ENCODE measurements at places on chromosomes 1 and 21. TPM values are rescaled to one million over a fixed set of nuclear protein-coding genes. Genes with fewer than 3 reads are reported as not detected.

GRCh38 chr1:5371270-5371669 is 621.0 kb downstream of the NPHP4 start:
- no peak for DNase-seq

GRCh38 chr1:42732126-42732680 is 7.8 kb downstream of the CLDN19 start:
- DNase-seq, result no peak

DNA sequence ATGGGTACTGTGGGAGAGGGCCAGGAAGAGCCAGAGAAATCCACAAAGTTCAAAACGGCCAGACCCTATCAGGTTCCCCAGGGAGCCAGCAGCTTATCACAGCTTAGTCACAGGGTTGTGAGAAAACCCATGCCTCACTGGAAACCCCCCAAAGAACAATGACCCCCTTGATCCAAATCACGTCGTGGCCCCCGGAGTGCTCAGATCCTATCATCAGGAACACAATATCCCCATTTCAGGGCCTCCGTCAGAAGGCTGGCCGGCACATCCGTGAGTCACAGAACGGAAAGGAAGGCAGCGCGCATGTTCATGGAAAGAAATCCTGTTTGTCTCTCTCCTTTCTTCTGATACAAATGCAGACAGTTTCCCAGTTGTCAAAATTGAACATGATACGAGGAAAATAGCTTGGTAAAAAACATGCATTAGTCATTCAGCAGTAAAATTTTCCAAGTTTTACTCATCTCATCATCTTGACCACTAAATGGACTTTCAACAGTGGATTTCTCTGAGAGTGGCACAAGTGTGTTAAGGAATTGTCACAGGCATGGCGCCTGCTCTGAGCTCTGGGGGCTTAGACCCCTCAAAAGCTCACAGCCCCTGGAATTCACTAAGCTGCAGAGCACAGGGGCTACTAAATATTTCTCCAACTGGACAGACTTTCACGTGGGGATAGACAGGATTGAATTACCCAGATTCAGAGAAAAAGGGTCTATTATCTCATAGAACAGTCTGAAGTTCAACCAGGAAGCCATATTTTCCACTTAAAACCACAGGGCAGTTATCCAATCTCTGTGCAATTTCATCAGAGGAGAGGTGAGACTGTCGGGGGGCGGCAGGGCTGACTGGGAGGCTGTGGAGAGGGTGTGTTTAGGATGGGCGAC is 124.8 kb downstream of the RIPK4 start:
- no peak for DNase-seq

RHCE gene
- 1.0 TPM for total RNA-seq

PCAT6 gene
- 0.19 TPM for total RNA-seq

DNA sequence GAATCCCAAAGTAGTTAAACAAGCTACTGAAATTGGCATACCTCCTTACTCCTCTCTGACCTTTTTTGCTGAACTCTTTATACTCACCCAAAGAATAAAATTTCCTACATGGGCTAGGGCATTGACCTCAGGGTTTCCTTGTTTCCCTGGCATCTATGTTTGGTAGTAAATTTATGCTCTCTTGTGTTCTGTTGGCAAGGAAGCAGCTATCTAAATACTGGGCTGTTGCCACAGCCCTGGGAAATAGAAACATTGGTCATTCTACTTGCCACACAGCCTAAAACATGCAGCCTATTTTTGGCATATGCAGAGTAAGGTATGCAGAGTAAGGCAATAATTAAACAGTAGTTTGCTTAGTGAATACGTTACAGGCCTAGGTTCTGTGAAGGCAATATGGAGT is 351.4 kb downstream of the HLX start:
- no peak for DNase-seq

DNASE2B gene
- total RNA-seq, result not detected

DNA sequence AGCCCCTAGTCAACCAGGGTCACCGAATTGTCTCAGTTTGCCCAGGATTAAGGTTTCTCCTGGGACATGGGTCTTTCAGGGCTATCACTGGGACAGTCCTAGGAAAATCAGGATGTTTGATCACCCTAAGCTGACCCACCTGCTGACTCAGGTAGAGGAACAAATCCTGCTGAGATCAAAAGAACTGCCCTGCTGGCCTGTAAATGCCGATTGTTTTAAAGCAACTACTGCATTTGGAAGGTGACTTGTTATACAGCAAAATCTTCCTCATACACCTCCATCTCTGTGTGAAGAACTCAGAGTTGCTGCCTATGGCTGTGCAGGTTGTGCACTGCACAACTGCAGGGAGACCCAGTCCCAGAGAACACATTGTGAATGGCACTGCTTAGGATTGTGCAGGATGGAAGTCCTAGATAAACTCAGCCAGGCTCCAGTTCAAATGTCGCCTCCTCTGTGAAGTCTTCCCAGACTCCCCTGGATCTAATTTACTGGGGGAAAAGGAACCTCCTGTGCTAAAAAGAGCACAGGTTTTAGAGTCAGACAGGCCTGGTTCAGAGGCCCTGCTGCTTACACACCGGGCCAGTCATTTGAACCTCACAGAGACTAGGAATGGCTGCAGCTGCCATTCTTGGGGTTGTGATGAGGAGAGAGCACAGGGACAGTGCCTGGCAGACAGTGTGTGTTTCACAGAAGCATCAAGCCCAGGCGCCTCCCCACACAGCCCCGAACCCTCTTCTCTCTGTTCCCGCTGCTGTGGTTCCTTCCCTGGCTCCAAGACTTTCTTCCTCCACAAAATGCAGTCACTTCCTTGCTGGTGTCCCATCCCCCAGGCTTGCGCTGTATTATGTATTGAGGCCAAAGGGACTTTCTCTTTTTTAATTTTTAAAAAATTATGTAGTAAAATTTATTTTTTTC is 23.2 kb upstream of the LRP8 start:
- DNase-seq, result no peak

HSD3B2 gene
- total RNA-seq, result 0.42 TPM

- no peak for DNase-seq
These were observed 18.8 kb upstream of the HSD3B1 start for GRCh38 chr1:119488216-119488615.

FAM151A gene
- 0.47 TPM for total RNA-seq

DNA sequence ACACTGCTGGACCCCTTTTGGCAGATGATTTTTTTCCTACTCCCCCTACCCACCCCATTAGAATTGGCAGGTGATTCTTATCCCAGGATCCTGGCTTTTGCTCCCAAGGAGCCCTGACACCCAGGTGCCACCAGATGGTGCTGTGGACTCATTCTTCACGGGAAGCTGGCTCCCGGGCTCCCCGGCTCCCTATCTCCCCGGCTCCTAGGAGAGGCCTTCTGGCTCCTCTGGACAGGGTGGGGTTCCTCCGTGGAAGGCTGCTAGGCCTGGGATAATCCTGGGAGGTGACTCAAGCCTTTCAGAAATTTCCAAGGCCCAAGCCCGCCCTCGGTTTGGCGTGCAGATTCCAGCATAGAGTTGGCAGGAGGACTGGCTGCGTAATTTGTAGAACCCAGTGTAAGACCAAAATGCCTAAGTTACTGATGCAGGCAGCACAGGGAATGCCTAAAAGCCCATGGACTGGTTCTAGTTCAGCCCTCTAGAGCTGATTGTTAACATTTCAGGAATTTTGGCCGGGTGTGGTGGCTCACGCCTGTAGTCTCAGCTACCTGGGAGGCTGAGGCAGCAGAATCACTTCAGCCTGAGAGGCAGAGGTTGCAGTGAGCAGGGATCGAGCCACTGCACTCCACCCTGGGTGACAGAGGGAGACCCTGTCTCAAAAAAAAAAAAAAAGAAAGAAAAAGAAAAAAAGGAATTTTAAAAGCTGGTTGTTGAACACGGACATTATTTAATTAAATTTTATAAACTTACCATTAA is 6.8 kb upstream of the BSDC1 start:
- DNase-seq, result peak; percentile 62
